Stimulated activated CD4-positive, alpha-beta T cell treated with anti-CD3 and anti-CD28 coated beads, Interleukin-15, amount 100 ng/mL, for 1 hour (primary cell): ENCODE measurements at places on chromosomes 1 and 21.

- no peak for DNase-seq
Measured at GRCh38 chr1:204725821-204726448, 40.4 kb upstream of the LRRN2 start.

DNA sequence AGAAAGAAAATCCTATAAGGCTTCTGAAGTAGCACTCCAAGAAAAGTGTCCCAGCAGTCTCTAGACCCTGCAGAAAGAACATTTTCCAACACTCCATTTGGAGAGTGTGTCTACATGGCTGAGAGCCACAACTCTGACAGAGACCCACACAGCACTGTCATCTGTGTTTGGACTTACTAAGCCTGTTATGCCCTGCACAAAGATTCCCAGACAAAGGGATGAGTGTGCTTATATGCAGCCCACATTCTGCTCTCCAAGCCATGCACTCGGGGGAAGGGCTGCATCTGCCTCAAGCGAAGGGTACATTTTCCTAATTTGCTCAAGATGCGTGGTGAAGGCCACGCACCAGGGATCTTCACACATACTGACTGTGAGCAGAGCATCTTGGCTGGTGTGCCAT is 24.4 kb upstream of the SLAMF6 start:
- no peak for DNase-seq

DNA sequence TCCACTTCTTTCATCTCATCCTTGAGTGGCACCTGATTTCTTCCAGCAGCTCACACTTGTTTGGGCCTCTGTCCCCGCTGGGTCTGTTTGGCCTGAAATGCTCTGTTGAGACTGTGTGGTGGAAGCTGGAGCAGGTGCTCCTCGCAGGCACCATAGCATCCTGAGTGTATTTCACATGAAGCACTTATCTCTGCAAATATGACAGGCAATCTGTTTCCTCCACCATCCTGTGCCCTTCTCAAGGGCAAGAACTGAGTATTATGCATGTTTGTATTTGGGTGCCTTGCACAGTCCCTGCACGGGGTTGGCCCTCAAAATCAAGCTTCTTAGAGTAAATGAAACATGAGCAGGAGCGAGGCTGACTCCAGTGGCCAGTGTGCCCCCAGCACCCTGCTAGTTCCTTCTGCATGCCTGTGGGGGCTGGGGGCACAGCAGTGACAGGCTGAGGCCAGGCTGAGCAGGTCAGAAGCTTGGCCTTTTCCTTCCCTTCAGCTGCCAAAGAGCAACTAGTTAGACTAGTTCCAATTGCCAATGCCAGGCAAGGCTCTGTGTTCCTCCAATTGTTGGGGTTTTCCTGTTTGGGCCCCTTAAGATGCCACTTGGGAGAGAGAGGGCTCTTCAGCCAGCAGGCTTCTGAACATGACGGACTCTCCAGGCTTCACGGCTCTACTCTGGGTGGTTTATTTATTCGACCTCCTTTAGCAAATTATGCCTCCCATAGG is 129.6 kb upstream of the ATP1A1 start:
- DNase-seq = no peak

DNA sequence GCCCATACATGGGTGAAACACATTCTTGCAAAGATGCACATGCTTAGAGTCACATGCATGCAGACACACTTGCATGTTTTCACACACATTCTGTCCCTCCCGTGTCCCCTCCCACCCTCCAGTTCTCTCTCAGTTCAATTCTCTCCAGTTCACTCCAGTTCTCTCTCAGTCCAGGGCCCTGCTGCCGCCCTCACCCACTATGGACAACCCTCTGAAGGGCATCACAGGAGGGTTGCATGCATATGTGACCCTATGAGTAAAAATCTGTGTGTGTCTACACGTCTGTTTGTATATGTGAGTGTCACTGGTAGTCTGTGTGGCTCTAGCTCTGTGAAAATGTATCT is 21.8 kb upstream of the ADGRB2 start:
- no peak for DNase-seq

DNA sequence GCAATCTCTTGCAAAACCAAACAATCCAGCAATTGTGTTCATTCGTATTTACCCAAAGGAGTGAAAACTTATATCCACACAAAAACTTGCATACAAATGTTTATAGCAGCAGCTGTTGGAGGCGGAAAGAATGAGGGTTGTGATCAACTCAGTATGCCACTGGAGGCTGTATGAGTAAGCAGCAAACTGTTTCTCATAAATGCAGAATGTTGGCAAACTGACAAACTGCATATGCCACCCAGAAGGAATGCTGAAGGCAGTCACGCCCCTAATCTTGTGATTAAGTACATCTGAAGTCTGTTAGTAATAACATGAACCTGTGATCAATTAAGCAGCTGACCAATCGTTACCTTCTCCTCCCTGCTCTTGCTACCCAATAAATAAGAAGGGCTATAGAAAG is 60.5 kb upstream of the CR2 start:
- DNase-seq = no peak

DNA sequence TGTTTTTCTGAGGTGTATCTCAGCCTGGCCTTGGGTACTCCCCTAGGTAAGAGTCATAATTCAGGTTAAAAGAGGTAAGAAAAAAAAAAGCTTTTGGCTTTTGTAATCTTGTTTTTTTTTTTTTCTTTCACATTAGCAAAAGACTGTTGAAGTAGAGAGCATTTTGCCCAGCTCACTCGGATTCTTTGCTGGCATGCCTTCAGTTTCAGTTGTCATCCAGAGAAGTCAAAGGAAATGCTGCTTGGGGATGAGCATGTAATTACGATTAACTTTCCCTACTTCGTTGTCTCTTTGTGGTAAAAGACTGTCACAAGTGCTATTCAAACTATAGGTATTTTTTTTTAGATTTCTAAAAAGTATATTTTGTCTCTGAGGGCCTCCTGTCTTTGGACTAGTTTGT is 6.3 kb downstream of the BACH1 start:
- DNase-seq = no peak

DNA sequence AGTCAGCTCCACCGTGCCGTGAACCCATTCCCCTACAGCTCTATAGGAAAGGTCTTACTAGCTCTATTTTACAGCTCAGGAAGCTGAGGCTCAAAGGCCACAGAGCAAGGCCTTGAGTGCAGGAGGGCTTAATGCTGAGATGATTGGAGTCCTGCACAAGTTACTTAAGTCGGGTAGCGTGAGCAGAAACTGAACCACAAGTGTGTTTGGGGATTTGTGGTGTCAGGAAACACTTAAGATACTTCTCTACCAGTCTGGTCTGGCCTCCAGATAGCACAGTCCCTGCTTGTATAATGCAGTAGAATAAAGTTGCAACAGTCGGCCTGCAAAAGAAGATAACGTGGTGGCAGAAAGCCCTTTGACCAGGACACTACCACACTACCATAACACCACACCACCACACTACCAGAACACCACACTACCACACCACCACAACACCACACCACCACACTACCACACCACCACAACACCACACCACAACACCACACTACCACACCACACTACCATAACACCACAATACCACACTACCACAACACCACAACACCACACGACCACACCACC is 118.1 kb downstream of the SPSB1 start:
- DNase-seq = no peak

DNA sequence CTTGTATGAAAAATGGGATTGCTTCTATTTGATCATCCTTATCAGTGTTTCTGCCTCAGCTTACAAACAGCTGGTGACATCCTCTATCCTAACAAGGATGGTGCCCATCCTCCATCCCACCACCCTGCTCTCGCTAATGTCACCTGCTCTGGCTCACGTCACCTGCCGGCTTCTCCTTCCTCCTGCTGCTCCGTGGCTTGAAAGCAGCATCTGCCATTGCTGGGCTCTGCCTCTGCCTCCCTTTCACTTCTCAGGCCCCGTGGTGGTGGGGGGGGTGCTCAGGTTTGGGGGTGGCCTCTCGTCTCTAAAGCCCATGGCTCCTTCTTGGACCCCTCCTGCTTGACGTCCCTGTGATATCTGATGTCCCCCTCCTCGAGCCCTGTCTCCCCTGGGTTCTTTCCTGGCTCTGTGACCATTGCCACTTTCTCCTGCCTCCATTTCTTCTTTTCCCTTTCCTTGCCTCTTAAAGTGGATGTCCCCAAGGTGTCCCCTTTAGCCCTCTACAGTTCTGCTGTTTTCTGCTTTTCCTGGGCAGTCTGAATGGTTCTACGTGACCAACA is 135.5 kb upstream of the ERRFI1 start:
- DNase-seq = no peak

DNA sequence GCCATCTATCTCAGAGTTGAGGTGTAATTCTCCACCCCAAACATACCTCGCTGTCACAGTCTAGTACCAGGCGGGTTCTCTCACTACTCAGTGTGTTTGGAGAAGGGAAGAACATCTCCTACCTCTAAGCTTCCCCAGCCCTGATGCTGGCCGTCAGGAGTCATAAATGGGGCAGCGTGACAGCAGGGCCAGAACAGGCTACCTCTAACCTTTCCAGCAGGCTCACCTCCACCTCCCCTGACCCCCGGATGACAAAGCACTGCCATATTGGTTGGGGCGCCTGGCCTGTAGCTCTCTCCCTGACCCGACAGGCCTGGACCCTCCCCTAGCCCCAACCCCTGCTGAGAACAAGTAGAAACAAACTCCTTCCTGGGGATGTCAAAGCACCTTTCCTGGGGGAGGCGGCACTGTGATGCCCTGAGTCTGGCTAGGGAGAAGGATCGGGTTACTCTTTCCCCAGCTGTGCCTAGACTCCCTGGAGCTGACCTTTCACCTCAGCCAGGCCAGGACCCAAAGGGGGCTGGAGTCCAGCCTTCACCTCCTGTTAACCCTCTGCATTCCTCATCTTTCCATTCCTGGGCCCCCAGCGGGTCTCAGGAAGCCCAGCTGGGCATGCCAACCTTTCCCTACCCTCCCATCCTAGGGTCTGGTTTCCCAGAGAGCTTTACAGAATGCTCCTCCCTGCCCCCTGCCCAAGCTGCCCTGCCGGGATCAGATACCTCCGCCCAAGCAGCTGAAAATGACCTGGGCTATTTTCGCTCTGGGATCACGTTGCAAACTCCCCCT is 34.2 kb downstream of the AHDC1 start:
- no peak for DNase-seq

DNA sequence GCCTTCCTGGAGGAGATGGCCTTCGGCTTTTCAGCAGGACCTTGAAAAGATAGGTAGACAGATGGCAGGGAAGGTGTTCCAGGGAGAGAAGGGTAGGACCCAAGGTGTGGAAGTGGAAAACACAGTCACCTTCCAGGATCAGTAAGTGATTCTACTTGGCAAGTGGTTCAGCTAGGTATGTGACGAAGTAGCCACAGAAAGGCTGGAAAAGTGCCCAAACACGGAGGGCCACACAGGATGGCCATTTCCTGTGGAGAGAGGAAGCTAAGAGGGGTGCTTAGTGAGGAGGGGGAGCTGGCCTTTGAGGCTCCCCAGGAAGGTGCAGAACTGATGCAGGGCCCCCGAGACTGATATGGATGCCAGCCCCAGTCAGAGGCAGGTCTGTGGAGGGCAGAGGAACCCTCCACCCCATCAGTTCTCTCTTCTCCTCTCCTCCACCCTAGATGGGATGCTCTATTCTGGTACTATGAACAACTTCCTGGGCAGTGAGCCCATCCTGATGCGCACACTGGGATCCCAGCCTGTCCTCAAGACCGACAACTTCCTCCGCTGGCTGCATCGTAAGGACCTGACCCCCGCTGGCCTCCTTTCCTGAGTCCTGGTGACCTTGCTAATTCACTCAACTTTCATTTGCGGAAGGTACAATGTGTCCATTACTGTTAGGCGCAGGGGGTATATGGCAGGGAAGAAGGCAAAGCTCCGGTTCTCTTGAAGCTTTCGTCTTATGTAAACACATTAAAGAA is 6.8 kb downstream of the SEMA4A start:
- no peak for DNase-seq

GRCh38 chr1:245687636-245688535 is 533.1 kb downstream of the KIF26B start:
- DNase-seq = no peak

DNA sequence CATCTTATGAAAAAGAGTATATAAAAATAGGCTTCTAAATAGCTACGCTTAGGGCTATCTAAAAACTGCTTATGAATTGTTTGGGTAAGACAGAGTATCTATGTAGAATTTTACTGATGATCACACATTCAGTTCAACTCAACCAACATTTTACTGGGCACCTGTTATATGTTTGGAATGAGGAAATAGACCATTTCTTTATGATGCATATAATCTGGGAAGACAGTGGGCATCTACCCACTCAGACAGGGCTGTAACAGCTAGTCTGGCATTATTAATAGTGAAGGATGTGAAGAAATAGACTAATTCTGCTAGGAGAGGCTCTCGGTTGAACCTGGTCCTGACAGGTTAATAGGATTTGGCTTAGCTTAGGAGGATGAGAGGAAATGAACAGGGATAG is 56.9 kb downstream of the TIAM1 start:
- no peak for DNase-seq

- no peak for DNase-seq
Measured at GRCh38 chr1:104125970-104126369, 376.3 kb downstream of the AMY1C start.

- no peak for DNase-seq
Measured at GRCh38 chr1:52955129-52955970, 28.3 kb downstream of the SCP2 start.

GRCh38 chr1:214550857-214551435 is 456 bp downstream of the PTPN14 start:
- no peak for DNase-seq

- no peak for DNase-seq
Measured at GRCh38 chr21:29382030-29382654, 83.4 kb downstream of the BACH1 start.

DNA sequence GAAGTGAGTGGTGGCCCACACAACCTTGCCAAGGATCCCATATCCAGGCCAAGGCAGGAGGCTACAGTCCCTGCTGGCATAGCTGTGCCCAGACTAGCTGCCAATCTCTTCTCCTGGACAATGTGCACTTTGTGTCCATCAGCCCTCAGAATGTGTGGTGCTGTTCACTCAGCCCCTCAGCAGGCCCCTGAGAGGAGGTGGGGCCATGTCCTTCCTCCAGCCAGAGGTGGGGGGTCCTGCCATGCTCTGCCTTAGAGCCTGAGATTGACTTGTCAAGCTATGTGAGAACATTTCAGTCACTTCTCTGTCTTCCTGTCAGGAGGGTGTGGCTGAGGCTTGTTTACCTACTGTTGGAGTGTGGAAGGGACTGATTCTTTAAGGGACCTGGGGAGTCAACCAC is 1.4 kb downstream of the NCF2 start:
- no peak for DNase-seq

GRCh38 chr1:230067419-230067870 is 407 bp downstream of the GALNT2 start:
- DNase-seq = peak; percentile 19

DNA sequence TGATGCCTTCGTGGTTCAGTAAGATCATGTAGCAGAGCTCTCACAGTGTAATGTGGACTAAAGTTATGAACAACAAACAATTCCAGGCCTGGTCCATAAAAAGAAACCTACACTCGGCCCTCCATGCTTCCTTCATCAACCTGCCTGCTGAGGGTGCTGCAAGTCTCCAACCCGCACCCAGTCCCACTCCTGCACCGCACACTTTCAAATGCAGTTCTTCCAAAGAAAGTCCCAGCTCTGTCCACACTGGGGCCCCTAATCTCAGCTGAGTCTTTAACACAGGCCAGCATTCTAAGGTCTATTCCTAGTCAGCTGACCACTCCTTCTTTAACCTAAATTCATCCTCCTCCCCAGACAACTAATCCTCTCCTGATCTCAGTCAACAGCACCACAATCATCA is 71.5 kb upstream of the NR5A2 start:
- DNase-seq = no peak
